Spinal cord (tissue), 10 donors: ENCODE measurements at places on chromosomes 5 and 9.

GRCh38 chr9:121619545-121620324 is 31.7 kb upstream of the DAB2IP start:
- no peak for DNase-seq

DNA sequence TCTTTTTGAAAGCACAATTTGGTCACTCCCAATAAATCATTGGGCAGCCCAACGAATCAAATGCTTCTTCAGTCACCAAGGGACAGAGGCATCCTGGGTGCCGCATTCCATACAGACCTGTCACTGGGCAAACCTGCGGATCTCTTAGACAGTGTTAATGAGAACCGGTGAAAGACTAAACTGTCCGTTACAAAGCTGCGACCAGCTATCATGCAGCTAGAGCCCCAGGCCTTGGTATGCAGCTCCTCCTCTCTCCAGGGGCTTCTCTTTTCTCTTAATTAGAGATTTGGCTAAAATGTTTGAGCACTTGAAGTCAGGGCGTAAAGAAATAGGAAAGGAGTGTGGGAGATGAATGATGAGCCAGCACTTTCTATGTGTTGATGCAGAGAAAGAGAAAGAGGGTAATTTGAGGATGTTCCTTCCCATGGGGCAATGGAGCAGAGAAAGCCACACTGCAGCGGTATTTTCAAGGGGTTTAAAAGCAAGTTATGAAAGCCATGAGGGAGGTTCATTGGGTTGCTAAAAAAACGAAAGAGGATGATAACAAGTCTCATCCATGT is 175.3 kb downstream of the RFK start:
- peak; percentile 15 for DNase-seq

- DNase-seq: peak; percentile 72
Measured at GRCh38 chr5:102583276-102584124, 84.7 kb upstream of the SLCO6A1 start.

DNA sequence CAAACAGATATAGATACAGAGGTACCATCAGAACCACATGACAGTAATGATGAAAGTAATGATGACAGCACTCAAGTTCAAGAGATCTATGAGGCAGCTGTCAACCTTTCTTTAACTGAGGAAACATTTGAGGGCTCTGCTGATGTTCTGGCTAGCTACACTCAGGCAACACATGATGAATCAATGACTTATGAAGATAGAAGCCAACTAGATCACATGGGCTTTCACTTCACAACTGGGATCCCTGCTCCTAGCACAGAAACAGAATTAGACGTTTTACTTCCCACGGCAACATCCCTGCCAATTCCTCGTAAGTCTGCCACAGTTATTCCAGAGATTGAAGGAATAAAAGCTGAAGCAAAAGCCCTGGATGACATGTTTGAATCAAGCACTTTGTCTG is 69.2 kb downstream of the VCAN start:
- DNase-seq: no peak

DNA sequence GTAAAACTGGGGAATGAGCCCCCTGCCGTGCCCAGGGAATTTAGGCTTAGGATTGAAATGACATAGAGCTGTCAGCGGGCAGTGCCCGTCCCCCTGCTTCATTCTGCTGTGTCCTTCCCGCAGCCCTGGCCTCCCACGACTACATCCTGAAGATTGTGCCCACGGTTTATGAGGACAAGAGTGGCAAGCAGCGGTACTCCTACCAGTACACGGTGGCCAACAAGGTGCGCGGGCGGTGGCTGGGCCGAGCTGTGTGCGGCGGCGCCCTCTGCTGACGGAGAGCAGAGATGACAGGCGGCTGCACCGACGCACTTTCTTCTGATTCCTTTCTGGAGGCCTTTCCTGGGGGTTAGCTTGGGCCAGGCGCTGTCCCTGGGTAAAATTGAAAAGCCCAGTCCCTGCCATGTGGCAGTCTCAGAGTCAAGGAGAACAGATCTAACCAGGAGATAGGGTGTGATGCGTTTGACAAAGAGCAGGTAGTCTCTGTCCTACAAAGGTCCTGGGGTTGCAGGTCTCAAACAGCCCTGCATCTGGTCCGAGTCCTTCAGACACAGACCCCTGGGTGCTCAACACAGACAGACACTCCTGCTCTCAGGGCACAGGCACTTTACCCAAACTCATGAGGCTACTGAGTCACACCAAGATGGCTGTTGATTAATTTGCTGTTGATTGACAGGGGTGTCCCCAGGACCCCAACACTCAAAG is 26.8 kb upstream of the RPL26L1 start:
- no peak for DNase-seq

GRCh38 chr5:159669559-159669958 is 246.7 kb upstream of the ADRA1B start:
- no peak for DNase-seq

GRCh38 chr5:1008451-1009358 is at the start of gene NKD2:
Gene NKD2, plus strand, starts transcription at chr5:1008802. Its CDS starts 256 bp downstream, at chr5:1009058.
- peak; percentile 71 for DNase-seq

DNA sequence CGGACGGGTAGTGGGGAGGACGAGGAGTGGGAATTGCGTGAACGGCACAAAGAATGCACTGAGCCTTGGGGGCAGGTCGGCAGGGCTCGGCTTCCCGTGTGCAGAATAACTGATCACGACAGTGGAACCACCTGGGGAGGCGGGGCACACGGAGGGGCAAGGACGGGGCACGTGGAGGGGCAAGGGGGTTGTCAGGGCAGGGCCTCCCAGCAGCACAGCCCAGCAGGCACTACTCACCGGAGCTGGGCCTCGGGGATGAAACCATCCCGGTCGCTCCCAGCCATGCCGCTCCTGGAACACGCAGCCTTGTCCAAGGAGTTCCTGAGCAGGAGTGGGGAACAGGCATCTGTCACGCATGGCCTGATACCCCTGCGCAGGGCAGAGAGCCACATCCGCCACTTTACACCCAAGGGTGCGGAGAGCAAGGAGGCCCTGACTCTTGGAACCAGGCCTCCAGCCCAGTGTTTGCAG is 33.4 kb downstream of the SARDH start:
- DNase-seq: no peak

DNA sequence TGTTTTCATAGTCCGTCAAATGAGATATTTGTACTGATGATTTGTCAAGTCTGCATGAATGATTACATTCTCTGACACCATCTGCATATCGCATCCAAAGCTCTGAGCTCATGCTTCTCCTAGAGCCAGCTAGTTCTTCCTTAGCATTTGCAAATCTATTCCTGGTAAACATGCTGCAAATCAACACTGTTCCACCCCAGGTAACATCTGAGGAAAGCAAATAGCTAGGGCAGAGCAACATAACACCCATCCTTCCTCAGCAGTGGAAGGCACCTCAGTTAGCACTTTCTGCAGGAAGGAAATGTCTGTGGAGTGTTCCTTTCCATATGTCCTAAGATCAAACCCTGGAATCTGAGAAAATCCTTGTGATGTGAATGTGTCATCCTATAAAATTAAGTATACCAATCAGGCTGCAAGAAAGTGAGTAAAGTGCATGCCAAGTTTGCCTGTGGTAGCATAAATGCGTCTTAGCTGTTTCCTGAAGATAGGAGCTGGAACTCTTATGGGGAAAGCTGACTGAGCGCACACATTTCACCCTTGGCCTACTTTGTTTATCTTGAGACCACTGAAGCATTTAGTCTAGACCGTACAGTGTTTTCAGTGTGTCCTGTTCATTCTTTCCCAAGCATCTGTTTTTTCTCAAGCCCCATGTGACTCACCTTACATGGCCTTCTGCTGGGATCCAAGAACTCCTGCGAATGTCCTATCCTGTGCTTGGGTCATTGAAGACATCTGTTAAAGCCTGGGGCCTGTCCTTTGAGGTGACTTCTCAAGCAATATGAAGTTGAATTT is 50.9 kb upstream of the STARD4 start:
- no peak for DNase-seq

DNA sequence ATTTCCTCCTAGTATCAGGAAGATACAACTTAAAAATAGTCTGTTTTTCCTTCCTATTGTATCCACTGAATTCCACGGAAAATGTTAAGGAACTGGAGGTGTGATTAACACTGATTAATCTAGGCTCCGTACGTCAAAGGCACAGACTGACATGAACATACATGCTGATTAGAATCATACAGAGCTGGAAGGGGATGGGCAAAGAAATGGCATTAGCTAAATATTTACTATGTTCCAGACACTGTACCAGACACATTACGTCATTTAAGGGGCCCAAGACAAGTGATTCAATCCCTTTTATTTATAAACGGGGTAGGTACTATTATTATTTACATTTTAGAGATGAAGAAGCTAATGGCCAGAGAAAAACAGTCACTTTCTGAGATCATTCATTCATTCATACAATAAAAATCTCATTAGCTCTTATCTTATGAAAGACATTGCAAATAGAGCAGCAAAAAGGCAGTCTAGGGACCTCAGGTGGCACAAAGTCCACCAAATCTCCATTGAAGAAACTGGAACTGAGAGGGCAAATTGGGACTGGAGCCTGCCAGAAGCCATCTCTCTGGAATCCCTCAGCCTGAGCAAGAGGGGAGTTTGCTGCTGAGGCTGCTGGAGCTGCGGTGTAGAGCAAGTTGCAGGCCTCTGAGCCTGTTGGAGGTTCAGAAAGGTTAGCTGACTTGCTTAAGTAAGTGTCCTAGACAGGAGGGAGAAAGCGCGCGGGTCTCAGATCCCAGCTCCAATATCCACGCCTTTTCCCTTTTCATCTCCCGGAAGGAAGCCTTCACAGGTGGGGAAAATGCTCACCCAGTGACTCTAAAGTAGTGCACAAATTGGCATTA is 1.6 kb upstream of the TGFBR1 start:
- DNase-seq: no peak

DNA sequence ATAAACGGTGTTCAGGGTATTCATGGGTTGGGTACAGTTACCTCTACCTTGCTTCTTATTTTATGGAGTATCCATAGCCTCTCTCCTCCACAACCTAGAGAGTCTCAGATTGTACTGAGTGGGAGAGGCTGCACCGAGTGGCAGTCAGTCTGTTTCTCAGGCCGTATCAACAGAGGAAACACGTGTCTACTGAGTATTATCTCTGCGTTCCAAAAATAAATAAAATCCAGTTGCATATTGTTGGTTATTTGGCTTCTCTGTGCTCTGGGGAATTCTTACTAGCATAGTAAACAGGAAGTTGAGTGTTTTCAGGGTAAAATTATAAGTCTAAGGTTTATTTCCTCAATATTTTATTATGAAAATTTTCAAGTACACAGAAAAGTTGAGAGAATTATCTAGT is 231.0 kb downstream of the ARHGEF28 start:
- DNase-seq: no peak

- no peak for DNase-seq
Measured at GRCh38 chr5:75028090-75028489, 24.3 kb downstream of the GCNT4 start.

DNA sequence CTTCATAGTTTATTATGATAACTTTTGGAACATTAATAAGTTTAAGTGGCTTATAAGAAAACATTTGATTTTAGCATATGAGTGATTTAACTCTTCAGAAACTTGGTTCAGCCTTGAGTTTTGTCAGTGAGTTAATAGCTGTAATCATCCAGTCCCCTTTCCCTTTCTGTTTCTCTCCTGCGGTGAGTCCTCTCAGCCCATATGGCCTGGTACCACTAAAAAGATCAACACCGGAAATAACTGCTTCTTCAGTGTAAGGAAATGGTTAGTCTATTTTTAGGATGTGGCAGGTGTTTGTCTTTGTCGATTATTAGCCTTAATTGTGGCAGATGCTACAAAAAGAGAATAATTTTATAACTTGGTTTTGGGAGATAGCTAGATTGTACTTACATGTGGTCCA is 120.2 kb upstream of the GRHPR start:
- DNase-seq: no peak

DNA sequence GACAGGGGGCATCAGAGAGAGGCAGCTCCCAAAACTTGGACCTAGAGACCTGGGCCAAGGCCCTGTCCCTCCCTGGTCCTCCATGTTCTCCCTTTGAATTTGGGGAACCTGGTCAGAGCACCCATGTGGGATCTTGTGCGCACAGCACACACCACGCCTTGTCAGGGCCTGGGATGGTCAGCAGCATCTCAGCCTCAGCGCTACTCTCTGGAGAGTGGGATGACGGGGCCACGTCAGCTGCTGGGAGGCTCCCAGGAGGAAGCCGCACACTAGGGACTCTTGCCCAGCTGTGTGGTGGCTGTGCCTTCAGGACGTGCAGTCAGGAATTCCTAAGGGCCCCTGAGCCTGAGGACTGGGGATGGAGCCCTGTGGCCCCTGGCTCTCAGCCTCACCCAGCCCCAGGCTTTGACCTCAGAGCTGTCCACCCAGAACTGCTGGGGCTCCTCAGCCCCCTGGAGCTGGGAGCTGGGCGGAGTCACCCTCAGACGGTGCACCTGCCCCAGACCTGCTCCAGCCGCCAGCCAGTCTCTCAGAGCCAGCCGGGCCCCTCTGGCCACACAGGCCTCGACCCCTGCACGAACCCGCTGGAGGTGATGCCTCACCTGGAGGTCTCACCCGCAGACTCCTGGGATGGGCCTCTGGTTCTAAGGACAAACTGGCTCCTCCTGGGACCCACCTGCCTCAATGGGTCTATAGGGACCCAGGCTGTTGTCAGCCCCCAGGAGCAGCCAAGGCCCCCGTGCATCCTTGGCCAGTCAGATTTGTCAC is 38.3 kb upstream of the EGFL7 start:
- no peak for DNase-seq

DNA sequence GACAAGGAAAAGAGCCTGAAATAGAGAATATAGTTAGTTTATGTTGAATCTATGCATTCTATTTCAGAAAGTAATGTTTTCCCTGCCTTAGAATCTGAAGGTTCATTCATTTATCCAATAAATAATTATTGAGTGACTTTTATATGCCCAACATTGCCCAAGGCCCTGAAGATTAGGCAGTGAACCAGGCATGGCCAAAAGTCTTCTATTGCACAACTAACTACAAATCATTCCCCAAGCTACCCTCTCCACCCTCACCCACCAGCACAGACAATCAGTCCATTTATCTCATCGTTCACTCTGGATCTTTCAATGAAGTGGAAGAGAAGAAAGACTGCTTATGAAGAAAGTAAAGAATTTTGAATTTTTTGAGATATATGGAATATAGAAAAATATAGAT is 268.4 kb downstream of the PLK2 start:
- DNase-seq: no peak

DNA sequence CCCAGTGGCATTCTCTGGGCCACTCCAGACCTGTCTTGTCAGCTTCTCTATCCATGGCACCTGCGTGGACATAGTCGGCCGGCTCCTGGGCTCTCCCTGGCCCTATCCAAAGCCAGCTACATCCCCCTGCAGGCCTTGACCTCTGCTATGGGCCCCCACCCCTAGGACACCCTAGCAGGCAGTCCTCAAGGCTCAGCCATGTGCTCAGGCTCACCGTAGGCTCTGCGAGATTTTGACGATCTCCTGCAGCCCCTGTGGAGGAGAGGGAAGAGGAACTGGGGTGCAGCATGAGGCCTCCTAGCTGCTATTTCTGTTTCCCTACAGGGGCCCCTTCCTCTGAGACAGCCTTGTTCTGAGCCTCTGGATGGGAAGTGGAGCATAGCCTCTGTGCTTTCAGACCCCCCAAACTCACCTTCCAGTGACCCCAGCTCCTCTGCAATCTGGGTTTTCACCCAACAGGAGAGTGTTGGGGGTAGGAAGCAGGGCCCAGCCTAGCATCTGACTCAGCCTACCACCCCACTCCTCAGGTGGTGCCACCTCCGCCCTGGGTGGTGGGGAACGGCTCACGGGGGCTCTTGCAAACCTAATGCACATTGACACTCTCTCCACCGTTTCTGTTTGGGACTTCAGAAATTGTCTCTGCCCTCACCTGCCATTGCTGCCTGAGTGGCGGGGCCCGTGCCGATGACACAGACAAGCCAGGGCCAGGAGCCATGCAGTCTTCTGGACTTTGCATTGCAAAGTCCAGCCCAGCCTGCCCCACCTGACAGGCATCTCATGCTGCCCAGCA is 36.7 kb downstream of the HRH2 start:
- no peak for DNase-seq
